ENCODE measurements at places on chromosomes 12 and 14.

GRCh38 chr12:22283006-22283506 is 51.5 kb downstream of the ST8SIA1 start:
- no peak for DNase-seq

GRCh38 chr14:30756594-30756993 is 117.8 kb upstream of the COCH start:
- DNase-seq: no peak

GRCh38 chr12:49201595-49202295 is 12.9 kb upstream of the TUBA1A start:
- peak; percentile 64 for DNase-seq

DNA sequence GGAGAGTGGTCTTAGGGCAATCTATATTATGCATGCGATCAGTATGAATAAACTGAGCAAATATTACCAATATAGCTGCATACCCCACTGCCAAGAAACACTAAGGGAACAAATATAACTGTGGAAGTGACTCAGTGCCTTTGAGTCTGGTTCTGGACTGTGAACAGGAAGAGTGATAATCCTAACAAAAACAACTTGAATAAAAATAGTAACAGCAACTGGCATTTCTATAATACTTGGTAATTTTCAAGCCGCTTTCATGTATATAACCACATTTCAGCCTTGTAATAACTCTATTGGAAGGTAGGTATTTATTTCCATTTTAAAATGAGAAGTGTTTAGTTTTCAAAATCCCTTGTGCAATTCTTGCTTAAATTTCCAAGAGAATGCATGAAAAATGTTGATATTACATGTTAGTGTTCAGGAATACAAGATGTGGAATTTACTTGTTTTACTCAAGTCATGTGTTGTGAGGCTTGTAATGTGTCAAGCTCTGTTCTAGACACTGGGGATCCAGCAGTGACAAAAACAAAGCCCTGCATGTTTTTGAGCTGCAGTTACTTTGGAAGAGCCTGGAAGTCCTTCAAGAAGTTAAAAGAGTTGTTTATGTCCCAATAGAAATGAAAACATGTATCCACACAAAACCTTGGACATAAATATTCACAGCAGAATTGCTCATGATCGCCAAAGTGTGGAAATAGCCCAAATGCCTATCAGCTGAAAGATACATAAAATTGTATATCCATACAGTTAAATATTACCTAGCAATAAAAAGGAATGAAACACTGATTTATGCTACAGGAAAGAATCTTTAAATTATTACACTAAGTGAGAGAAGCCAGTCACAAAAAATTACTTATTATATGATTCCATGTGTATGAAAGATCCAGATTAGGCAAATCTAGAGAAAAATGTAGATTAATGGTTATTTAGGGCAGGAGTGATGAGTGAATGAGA is 338.1 kb upstream of the TMEM132C start:
- DNase-seq: no peak

DNA sequence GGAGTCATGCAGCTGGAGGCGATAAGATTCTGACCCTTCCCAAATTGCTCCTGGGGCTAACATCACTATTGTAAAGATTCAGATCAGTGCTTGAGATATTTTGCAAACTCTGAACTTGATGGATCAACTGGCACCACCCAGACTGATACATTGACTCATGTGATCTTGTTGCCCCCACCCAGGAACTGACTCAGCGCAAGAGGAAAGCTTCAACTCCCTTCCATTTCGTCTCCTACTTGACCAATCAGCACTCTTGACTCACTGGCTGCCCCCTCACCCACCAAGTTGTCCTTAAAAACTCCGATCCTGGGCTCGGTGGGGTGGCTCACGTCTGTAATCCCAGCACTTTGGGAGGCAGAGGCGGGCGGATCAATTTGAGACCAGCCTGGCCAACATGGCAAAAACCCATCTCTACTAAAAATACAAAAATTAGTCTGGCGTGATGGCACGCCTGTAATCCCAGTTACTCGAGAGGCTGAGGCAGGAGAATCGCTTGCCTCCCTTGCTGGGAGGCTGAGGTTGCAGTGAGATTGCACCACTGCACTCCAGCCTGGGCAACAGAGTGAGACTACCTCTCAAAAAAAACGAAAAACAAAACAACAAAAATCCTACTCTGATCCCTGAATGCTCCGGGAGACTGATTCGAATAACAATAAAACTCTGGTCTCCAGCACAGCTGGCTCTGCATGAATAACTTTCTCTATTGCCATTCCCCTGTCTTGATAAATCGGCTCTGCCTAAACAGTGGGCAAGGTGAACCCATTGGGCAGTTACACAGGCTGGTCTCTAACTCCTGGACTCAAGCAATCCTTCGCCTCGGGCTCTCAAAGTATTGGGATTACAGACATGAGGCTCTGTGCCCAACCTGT is 9.8 kb upstream of the ARF6 start:
- no peak for DNase-seq

DNA sequence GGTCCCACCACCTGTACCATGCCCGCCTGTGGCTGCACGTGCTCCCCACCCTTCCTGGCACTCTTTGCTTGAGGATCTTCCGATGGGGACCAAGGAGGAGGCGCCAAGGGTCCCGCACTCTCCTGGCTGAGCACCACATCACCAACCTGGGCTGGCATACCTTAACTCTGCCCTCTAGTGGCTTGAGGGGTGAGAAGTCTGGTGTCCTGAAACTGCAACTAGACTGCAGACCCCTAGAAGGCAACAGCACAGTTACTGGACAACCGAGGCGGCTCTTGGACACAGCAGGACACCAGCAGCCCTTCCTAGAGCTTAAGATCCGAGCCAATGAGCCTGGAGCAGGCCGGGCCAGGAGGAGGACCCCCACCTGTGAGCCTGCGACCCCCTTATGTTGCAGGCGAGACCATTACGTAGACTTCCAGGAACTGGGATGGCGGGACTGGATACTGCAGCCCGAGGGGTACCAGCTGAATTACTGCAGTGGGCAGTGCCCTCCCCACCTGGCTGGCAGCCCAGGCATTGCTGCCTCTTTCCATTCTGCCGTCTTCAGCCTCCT is 1.1 kb downstream of the INHBE start:
- DNase-seq: peak; percentile 60

DNA sequence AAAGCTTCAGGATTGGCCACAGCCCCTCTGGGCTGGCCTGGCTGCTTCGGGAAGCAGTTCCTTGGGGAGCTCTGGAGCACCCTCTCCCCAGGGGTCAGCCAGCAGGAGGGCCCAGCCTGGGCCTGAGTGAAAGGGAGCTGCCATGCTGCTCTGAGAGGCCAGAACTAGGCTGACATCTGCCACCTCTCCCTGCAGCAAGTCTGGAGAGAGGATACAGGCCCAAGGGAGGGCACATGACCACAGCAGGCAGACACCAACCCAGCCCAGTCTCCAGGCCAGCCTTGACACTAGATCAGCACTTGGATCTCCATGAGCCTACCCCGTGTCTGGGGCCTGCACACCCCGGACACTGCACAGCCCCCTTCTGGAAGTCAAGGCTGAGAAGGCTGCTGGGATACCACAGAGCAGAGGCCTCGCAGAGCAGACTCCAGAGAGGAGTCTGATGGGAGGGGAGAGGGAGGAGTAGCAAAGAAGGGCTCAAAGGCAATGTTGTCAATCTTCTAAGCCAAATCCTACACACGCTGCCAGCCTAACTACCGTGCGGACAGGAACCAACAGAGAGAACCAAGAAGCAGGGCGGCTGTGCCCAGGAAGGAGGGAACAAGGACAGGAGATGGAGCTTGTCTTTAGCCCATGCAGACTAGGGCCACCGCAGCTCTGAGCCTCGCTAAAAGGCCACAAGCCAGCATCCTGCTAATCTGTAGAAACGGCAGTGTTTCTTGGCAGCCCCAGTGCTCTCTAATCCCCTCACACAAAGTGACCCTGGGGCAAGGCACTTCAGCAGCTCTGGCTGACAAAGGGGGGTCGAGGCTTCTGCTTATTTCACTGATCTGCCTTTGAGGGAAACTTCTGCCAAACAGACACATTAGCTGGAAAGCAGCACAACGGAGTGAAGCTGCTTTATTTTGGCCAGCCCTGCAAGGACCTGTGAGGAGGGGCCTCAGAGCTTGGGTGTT is 12.9 kb downstream of the COL2A1 start:
- no peak for DNase-seq

- DNase-seq: no peak
Observed at GRCh38 chr12:50620109-50620977, 115.6 kb downstream of the DIP2B start.

GRCh38 chr12:115828168-115828567 is 449.3 kb downstream of the MED13L start:
- DNase-seq: no peak

DNA sequence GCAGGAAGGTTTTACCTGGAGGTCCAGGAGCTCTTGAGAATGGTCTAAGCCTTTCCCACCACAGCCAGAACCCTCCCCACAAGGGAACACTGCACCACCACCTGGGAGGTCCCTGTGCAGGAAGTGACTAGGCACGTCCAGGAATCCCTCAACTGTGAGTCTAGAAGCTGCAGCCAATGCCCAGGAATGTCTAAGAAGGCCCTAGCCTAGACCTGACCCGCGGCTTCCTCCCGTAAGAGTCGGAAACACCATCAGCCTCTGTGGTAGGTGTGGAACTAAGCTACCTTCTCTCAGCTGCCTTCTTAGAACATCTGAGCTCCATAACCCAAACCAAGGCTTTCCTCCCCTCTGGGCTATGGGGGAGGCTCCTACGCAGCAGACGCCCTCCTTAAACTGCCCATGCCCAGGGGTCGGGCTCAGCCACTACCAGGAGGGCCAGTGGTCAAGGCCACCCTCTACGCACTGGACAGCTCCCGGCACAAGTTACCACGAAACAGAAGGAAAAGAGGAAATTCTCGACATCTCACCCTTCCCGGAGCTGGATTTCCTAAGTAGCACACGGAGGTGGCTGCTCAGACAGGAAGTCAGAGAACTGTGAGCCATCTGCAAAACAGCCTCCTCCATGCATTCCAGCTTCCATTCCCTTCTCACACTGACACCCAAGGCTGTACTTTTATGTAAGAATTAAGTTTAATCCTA is 25.5 kb downstream of the ZFYVE21 start:
- DNase-seq: no peak

DNA sequence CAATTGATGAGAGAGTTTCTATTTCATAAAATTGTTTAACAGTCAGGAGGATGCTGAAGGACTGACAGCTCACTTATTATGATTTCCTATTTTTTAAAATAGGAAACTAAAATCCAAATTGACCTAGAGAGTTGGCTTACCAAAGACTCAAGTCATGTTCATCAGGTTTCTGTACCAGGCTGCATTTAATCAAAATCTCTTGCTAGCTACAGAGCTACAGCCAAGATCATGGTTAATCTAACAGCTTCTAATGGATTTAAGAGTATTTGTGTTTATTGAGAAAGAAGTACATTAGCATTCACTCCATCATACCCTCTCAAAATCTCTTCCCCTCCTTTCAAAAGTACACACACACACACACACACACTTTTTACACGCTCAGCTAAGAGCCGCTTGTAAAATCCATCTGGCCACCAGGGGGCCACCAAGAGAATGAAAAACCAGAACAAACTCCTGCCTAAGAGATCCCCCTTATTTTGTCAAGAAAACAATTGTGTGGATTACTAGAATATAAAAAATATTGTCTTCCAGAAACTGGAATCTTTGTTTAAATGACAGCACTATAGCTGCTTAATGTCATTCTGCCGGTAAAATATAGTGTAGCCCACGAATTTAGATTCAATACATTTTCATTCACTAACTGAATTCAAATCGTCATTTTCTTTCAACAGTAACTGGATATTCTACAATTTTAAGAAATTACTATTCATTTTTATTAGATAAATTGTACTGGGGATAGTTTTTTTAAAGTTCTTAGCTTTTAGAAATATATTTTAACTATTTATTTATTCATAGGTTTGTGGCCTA is 334.0 kb downstream of the BTG1 start:
- DNase-seq: peak; percentile 4

DNA sequence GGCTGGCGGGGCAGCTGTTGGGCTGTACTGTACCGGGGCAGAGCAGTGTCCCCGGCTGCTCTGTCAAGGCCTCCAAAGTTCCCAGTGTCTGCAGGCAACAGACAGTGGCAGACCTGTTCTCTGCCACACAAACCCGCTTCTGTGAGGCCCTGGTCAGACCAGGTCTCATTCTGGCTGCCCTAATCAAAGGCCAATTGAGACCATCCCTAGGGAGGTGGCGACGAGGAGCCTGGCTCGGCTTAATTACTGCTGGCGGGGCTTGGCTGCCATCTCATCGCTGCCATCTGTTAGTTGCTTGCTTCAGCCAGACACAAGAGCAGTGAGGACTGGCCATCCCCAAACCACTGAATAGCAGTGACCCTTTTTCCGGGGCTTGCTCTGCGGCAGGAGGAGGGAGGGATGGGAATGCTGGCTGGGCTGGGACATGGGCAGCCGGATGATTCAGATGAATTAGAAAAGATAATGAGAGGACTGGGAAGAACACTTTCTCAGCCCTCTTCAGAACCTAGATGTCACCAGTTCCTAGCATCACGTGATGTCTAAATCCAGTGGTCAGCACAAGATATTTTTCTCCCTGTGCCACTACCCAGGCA is 24.5 kb downstream of the ERG28 start:
- DNase-seq: no peak

- DNase-seq: no peak
Observed at GRCh38 chr14:64566651-64567122, 16.9 kb downstream of the PPP1R36 start.

GRCh38 chr12:9347328-9348127 is 139.3 kb upstream of the PZP start:
- DNase-seq: no peak
